ENCODE measurements at places on chromosomes 6 and 20. TPM values are rescaled to one million over a fixed set of nuclear protein-coding genes. Genes with fewer than 3 reads are reported as not detected.

GRCh38 chr6:132764370-132764769, 6.7 kb upstream of the VNN2 start:
- no peaks in the 10 kb centered on the region for H3K27me3 ChIP-seq
- H3K4me3 ChIP-seq = no peak overlapping the region
- no peaks in the 10 kb centered on the region for H3K4me1 ChIP-seq
- H3K27ac ChIP-seq = no peak overlapping the region
- no peaks in the 10 kb centered on the region for H3K36me3 ChIP-seq

SCRT2 gene
- total RNA-seq = 0.50 TPM

DNA sequence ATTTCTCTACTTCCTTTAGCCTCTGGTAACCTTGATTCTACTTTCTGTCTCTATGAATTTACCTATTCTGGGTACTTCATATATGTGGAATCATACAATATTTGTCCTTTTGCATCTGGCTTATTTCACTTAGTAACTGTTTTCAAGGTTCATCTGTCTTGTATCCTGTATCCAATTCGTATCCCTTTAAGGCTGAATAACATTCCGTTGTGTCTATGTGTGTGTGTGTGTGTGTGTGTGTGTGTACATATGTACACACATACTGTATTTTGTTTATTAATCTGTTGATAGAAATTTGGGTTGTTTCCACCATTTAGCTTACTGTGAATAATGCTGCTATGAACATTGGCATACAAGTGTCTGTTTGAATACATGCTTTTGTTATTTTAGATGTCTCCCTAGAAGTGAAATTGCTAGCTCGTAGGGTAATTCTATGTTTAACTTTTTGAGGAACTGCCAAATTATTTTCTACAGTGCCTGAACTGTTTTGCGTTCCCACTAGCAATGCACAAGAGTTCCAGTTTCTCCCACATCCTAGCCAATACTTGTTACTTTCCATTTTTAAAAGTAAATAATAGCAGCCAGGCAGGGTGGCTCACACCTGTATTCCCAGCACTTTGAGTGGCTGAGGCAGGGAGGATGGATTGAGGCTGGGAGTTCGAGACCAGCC, 17.7 kb downstream of the SENP6 start:
- no peaks in the 10 kb centered on the region for H3K27me3 ChIP-seq
- peaks cover 15% of the 10 kb centered on the region for H3K36me3 ChIP-seq
- H3K4me3 ChIP-seq = no peak overlapping the region
- no peak overlapping the region for H3K27ac ChIP-seq

GRCh38 chr20:59994697-59995122, 36.5 kb downstream of the CDH26 start:
- peaks cover 11% of the 10 kb centered on the region for H3K27me3 ChIP-seq
- no peak overlapping the region for H3K4me3 ChIP-seq
- DNase-seq = peak; percentile 7
- H3K27ac ChIP-seq = no peak overlapping the region
- no peaks in the 10 kb centered on the region for H3K4me1 ChIP-seq

CENPW gene
- total RNA-seq = 78.4 TPM

DNA sequence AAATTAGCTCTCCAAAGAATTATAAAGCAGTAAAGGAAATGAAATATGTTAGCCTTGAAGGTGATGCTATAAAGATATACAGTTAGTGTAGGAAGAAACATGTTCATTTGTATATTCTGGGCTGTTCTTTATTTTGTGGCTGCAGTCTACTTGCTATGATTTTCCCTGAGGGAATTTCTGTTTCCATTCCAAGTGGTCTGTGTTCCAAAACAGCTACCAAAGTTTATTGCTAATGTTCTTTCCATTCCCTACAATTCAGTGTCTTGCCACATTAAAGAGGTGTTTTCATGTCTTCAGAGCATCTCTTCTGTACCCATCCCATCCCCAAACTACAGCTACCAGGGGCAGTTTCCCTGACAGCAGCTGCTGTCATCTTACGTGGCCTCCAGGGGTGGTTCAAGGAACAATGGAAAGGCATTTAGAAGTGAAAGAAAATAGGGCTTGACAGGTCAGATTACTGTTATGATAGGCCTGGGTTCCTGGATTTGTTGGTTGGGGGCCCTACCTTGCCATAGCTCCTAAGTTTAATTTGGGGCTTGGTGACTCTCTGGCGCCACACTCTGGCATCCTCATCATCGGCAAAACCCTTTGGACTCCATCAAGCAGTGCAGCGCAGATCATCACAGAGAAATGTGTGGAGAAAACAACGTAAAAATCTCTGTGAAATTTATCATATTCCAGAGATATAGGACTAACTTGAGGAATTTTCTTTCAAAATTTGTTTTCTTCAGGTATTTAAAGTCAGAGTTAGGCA, 33.8 kb upstream of the AIG1 start:
- no peak overlapping the region for H3K27ac ChIP-seq
- H3K4me3 ChIP-seq = no peak overlapping the region
- no peaks in the 10 kb centered on the region for H3K4me1 ChIP-seq
- no peaks in the 10 kb centered on the region for H3K36me3 ChIP-seq

EPHA7 gene
- total RNA-seq = 10.7 TPM

DNA sequence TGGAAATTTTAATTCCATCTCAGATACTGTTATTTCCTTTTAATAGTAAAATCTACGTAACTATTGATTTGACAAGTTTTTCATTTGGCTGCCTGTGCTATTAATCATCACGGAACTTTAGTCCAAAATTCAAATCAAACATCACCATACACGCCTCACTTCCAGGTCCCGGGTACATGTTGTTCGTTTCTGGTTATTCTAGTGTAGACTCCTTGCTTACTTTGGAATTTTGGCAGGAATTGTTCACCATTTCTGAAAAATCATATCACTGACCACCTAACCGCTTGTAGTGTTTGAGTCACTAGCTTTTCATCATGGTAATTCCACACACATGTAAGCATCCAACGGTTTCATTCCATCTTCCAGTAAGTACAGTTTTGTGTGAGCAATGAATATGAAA, 98.0 kb upstream of the NHSL1 start:
- peaks cover 50% of the 10 kb centered on the region for H3K4me1 ChIP-seq
- H3K4me3 ChIP-seq = no peak overlapping the region
- DNase-seq = no peak
- no peak overlapping the region for H3K27ac ChIP-seq
- H3K27me3 ChIP-seq = no peaks in the 10 kb centered on the region

OPN5 gene
- not detected for total RNA-seq

HAO1 gene
- total RNA-seq = not detected

- H3K4me3 ChIP-seq = no peak overlapping the region
- peaks cover 5% of the 10 kb centered on the region for H3K4me1 ChIP-seq
- no peak overlapping the region for H3K27ac ChIP-seq
- peaks cover 47% of the 10 kb centered on the region for H3K27me3 ChIP-seq
Observed at GRCh38 chr20:2749343-2749950, 51.0 kb downstream of the CPXM1 start.

DNA sequence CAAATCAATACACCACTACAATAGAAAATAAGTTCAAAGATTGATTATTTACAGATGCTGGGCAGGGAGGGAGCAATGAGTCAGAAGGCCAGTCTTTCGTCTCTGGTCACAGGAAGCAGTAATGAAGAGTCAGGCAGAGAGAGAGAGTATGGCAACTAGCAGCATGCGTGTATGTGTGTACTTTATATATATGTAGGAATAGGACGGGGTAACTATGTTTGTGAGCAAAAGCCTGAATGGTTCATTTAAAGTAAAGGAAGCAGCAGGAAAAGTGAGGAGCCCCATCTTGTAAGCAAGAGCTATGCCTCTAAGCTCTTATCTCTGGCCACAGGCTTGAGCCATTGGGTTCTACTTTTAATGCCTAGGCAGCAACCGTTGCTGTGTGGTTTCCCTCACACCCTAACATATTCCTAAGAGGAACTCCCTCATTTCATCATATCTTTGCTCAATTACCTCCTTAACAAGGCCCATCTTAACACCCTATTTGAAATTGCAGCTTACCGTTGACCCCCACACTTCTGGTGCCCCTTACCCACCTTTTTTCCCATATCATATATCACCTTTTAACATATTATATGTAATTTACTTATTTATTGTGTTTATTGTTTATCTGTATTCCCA, 66.6 kb downstream of the AFG1L start:
- H3K27ac ChIP-seq = no peak overlapping the region
- DNase-seq = no peak
- H3K4me3 ChIP-seq = no peak overlapping the region
- H3K36me3 ChIP-seq = no peaks in the 10 kb centered on the region
- peaks cover 7% of the 10 kb centered on the region for H3K4me1 ChIP-seq
- no peaks in the 10 kb centered on the region for H3K27me3 ChIP-seq

DNA sequence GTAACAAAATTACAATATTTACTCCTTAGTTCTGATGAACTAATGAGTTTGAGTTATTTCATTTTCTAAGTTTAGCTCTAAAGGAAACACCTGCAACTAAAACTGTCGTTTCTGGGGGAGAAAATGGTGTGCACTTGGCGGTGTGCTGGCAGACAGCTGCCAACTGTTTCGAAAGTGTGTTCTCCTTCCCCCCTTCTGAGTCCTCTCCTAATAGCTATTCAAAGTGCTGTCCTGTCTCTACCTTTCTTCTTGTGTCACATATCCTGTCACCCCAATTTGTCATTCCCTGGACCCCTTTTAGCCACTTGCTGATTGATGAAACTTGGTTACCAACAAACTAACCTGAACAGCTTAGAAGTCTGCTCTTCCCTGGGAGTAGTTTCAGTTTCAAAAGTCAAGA, 4.9 kb upstream of the UBE2J1 start:
- no peak for DNase-seq
- no peak overlapping the region for H3K4me3 ChIP-seq

GRCh38 chr20:17841751-17842215, 126.8 kb downstream of the SNX5 start:
- H3K36me3 ChIP-seq = no peaks in the 10 kb centered on the region
- H3K27me3 ChIP-seq = peaks cover 5% of the 10 kb centered on the region
- no peak overlapping the region for H3K27ac ChIP-seq

DNA sequence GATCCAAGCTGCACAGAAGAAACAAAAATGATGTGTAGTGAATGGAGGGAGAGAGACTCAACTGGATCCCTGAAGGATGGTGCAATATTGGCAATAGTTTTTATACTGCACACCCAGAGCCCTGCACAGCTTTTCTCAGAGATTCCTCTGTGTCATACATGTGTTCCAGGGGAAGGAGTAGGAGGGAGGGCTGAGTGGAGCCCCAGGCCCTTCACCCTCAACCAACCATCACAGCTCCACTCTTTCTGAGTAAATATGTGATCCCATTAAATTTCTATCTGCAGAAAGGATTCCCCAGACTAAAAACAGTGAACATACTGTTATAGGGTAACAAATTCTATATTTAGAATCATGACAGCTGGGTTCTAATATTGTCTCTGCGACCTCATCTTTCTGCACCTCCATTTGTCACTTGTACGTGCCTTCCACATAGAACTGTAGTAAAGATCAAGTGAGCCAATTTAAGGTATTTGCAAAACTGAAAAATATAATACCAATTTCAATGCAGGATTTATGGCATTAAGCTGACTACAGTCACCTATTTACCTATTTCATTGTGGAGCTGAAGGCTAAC, 421.4 kb upstream of the NRSN1 start:
- no peaks in the 10 kb centered on the region for H3K27me3 ChIP-seq
- H3K36me3 ChIP-seq = no peaks in the 10 kb centered on the region
- H3K4me1 ChIP-seq = no peaks in the 10 kb centered on the region
- no peak overlapping the region for H3K4me3 ChIP-seq
- DNase-seq = no peak

ENPP1 gene
- total RNA-seq = 20.5 TPM

DNA sequence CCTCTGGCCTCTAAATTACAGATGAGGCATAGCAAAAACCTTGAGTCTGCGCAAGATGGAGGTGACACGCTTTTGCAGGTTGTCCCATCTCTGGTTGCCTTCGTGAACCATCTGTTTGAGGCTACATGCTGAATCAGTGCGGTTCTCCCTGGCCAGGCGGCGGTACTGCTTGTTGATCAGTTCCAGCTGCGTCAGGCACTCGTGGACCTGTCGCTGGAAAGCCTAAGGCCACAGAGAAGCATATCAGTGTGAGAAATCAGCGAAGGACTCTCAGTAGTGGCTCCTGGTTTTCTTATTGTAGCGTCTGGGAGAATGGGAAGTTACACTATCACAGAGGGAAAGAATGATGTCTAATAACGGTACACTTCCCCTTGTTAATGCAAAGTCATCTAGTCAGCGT, 344.4 kb downstream of the ESR1 start:
- no peak for DNase-seq
- no peak overlapping the region for H3K4me3 ChIP-seq
- no peaks in the 10 kb centered on the region for H3K27me3 ChIP-seq

DNA sequence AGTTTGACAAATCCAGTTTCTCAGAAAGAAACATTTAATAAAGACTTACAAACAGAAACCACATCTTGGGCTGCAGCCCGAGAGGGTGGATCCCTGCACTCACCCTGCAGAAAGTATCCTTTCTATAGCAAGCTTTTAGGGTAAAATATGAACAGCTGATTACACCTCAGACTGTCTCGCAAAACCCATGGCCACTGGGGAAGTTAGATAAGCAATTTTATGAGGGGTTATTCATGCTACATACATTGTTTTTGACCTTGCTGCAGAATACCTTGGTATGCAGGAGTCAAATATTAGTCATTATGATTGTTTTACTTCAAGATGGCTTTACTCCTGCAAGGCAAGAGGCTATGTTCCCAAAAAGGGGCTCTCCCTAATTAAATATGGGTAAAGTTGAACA, 126.9 kb downstream of the OR2B2 start:
- no peaks in the 10 kb centered on the region for H3K27me3 ChIP-seq
- DNase-seq = no peak
- H3K27ac ChIP-seq = no peak overlapping the region
- no peaks in the 10 kb centered on the region for H3K4me1 ChIP-seq

- H3K36me3 ChIP-seq = no peaks in the 10 kb centered on the region
- H3K4me1 ChIP-seq = peaks cover 44% of the 10 kb centered on the region
- peak overlapping the region; percentile 75 for H3K27ac ChIP-seq
- peak overlapping the region; percentile 74 for H3K4me3 ChIP-seq
- no peak for DNase-seq
- no peaks in the 10 kb centered on the region for H3K27me3 ChIP-seq
Observed at GRCh38 chr6:151326116-151326825, 65.1 kb downstream of the ZBTB2 start.

MLIP gene
- 0.74 TPM for total RNA-seq

TRERF1 gene
- total RNA-seq = 10.8 TPM

ATF6B gene
- total RNA-seq = 74.7 TPM

DNA sequence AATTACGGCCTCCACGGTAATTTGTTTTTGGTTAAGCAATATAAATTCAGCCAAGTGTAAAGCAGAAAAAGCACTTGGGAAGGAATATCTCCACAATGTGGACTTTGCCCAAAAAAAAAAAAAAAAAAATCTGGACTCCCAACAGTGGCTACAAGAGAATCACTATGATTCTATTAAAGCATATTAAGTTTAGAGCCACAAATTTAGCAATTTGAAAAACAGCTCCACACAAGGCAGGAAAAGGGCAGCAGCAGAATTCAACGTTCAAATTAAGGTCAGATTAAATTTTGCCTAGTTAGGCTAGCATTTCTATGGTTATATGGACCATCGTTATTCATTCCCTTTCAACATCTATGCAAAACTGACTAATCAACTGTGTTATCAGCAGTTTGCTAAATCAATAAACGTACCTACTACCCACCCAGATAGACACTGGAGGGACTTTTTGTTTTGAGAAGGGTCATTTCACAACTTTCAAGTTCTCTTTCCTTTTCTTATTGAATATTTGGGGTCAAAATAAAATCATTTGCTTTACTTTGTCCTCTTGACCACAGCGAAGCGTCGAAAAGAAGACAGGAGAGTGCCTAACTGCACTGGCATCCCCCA, 1.0 kb downstream of the MCM9 start:
- H3K27me3 ChIP-seq = no peaks in the 10 kb centered on the region
- H3K4me3 ChIP-seq = peak overlapping the region; percentile 61
- peaks cover 7% of the 10 kb centered on the region for H3K4me1 ChIP-seq
- H3K27ac ChIP-seq = no peak overlapping the region
